ENCODE measurements at places on chromosomes 3 and 15. TPM values are rescaled to one million over a fixed set of nuclear protein-coding genes. Genes with fewer than 3 reads are reported as not detected.

DNA sequence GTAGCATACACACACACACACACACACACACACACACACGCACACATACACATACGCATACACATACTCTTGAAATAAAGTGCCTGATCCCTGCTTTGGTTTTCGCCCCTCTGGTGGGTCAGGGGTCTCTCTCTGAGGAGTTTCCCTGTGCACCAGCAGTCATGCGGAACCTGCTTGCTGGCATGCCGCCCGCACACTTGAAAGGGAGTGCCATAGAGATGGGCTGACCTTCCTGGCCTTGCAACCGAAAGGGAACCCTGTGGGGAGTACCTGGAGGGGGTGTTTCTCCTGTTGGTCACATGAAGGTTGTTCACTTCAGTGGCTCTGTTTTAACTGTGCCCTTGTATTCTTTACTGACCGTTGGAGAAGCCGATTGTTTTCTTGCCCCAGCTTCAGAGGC lies 752.3 kb downstream of the NR2F2 start:
- DNase-seq: no peak

DNA sequence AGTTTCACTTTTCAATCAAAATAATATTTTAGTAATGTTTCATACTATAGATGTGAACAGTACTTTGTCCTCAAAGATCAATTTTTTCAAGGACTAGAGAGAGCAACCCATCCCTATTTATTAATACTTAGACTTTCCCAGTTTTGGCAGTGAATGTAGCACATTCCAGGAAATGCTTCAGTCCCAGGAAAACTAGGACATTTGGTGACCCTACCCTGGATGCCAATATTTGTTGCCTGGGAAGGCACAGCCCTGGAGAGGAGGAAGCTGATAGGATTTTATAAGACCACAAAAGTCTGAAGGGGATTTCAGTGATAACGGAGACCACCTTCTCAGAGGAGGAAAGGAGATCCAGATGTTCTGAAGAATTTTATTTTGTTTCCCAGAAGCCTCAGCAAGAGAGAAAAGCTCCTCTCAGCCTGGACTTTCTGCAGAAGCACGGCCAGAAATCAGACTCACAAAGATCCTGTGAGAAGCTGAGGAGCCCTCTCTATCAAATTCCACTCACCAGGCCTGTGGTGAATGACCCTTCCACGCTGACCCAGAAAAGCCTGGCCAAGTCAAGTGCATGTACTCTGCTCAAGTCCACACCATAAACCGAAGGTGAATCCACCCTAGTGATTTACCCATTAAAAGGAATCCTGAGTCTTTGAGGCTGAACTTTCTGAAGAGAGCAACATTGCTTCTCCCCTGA lies 87.7 kb upstream of the ABHD17C start:
- no peak for DNase-seq

DNA sequence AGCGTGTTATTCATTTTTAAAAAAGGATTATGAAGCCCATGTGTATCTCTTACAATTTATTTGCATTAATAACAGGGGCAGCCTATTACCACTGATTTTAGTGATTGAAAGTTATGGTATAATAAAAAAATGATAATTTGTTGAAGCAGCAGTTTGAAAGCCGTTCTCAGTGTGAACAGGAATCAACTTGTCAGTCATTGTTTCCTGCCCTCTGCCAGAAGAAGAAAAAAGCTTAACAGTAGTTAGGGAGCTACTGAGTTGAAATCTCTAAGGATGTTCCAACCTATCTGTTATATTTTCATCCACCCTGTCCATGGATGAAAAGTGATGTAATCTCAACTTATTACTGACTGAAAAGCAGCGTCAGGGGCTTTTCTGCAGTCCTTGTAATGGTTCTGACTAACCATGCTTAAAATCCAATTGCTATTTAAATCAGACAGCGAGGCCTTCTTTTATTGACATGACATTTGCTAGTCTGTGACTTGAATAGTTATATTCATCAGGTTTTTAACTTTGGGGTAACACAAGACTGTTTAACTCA lies 486.7 kb downstream of the ROBO2 start:
- DNase-seq: no peak

- no peak for DNase-seq
These were observed 2.5 kb downstream of the KLF13 start for GRCh38 chr15:31328969-31329639.

DNA sequence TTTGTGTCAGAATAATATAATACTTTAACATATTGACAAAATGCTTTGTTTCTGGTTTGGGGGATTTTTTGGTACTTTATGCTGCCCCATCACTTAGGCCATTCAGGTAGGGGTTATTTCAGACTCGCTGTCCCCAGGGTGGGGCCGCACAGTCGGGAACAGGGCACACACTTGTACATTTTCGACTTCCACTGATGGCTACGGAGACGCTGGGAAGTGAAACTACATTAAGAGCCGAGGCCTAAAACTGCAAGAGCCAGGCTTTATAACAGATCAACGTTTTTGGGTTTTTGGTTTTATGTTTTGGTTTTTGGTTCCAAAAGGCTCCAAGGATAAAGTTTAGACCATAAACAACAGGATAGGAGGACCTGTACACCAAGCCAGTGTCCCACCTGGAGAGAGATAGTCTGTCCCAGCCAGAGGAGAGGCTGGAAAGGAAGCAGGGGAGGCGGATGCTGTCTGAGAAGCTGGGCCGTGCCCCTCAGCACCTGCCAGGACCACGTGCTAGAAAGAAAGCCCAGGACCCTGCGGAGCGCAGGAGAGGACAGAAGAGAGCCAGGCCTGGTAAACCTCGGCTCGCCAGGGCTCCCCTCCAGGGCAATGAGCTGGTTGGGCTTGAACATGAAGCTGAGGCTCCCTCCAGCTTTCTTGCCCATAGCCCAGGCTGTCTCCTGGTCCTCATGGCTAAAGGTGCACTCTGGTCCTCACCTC lies 111.7 kb downstream of the CHSY1 start:
- DNase-seq: no peak

DNA sequence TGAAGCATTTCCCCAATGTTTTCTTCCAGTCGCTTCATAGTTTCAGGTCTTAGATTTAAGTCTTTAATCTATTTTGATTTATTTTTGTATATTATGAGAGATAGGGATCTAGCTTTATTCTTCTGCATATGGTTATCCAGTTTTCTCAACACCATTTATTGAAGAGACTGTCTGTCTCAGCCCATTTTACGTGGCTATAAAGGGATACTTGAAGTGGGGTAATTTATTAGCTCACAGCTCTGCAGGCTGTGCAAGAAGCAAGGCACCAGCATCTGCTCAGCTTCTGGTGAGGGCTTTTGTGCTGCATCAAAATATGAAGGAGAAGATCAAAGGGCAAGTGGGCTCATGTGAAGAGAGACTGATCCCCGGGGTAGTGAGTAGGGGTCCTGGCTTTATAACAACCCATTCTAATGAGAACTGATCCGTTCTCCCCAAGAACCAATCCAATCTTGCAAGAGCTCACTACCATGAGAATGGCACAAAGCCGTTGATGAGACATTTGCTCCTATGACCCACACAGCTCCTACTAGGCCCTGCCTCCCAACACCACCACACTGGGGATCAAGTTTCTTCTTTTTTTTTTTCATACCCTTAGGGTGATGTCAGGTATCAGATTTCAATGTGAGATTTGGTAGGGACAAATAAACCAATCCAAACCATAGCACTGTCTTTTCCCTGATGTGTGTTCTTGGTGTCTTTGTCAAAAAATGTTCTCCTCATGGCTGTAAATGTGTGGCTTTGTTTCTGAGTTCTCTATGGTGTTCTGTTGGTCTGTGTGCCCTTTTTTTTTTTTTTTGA lies 63.2 kb downstream of the IQGAP1 start:
- no peak for DNase-seq

GRCh38 chr15:59399465-59400102 lies 26.9 kb upstream of the MYO1E start:
- DNase-seq: no peak

Gene POPDC2
- 5.6 TPM for polyA plus RNA-seq

Gene KNG1
- polyA plus RNA-seq: 74.3 TPM

Gene EPM2AIP1
- 51.0 TPM for polyA plus RNA-seq

Gene ARPP21
- 1.6 TPM for polyA plus RNA-seq

Gene GAP43
- 1.9 TPM for polyA plus RNA-seq
